ENCODE measurements at places on chromosomes 5 and 9. TPM values are rescaled to one million over a fixed set of nuclear protein-coding genes. Genes with fewer than 3 reads are reported as not detected.
A peak's percentile ranks its signal among the peaks of the same experiment; 100 is the strongest.

POMT1 gene
- total RNA-seq = 21.2 TPM

GRCh38 chr5:163727028-163727427 lies 221.6 kb downstream of the MAT2B start:
- no peak for DNase-seq

CNTNAP3B gene
- 6.8 TPM for total RNA-seq

- DNase-seq = no peak
Measured at GRCh38 chr5:14237317-14238086, 94.4 kb downstream of the TRIO start.

DNA sequence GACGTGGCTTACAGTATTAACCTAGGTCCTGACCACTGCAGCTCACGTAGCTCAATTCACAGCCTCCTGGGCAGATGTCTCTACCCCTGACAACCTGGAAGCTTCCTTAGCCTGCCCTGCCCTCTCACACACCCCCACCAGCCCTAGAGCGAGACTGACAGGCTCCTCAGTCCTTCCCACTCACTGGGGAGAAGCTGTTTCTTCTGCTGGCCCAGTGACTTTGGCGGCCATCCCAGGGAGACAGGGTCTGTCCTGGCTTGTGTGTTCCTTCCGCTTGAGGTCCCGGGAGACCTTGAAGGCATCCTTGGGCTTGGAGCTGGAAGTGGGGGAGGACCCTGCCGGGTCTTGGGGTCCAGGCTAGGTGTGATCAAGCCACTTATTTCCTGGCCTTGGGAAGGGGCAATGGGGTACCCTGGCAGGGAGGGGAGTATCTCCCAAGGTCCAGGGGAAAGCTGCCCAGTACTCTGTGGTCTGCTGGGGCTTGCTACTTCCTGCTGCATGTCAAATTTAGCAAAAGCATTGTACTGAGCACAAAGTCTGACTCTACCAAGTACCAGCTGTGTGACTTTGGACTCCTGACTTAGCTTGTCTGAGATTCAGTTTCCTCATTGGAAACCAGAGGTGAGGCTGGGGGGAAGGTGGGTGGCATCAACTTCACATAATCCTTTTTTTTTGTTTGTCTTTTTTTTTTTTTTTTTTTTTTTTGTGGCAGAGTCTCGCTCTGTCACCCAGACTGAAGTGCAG lies 1.9 kb downstream of the MIGA2 start:
- DNase-seq = peak; percentile 80

FGF1 gene
- total RNA-seq = 57.0 TPM

GRCh38 chr5:33969572-33970452 lies 14.7 kb downstream of the SLC45A2 start:
- DNase-seq = no peak

DNA sequence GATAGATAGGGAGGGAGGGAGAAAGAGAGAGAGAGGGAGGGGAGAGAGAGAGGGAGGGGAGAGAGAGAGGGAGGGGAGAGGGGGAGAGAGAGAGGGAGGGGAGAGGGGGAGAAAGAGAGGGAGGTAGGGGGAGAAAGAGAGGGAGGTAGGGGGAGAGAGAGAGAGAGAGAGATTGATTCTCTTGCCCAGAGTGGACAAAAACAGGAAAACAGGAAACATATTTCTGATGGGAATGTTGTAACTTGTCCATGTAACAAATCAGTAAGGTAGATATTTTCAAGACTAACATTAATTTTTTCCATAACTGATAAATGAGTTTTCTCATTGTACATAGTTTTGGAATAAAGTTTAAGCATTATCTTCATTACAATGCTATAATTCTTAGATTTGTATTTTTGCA lies 811.7 kb upstream of the GRAMD2B start:
- no peak for DNase-seq

GRCh38 chr9:124457079-124457886 lies 7.0 kb downstream of the ADGRD2 start:
- no peak for DNase-seq

DNA sequence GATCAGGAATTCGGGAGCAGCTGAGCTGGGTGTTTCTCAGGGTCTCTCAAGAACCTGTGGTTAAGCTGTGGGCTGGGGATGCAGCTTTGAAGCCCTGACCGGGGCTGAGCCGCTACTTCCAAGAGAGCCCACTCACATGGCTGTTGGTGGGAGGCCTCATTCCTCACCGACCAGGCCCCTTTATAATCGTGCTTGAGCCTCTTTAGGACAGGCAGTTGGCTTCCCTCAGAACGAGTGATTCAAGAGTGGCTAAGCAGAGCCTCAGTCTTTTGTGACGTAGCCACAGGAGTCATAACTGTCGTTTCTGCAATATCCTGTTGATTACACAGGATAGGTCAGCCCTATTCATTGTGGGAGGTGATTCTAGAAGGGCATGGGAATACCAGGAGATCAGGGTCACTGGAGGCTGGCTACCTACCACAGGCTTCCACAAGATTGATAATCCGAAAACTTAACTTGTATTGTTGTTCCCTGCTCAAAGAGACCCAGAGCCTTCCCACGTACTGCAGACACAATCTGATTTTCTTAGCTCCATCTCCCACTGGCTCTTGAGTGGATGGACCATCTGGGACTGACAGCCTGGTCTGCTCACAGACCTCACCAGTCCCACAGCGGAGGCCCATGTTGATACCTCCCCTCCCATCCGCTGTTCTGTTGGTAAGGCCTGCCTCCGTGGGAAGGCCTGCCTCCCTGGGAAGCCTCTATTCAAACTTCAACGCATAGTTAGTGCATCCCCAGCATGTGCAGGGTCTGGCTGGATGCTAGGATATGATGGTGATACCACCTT lies 3.0 kb upstream of the ERGIC1 start:
- DNase-seq = no peak

STK32A gene
- total RNA-seq = 1.1 TPM

DNA sequence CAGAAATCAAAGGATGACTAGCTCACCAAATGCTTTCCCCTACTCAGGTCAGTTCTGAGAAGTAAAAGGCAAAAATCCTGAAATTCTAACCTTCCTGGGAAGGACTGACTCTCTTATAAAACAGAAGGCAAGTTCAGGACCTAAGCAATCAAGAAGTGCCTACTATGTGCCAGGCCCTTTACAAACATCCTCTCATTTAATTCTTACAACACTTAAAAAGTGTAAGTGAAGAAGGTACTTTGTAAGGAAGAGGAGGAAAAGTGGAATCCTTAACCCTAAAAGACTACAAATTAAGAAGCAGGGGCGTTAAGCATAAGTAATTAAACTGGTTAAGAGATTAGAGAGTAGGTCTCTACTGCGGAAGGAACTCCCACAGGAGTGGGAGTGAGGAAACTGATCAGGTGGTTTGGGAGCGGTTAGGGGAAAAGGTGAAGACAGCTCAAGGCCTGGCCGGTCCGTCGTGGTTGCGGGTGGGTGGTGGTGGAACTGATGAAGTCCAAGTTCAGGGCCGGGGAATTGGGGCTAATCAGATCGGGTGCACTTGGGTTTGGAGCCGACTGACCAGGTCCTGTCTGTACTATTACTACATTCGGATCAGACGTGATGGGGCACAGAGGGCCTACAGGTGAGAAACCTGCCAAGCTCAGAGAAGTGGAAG lies 839 bp downstream of the MED27 start:
- DNase-seq = no peak

F12 gene
- not detected for total RNA-seq

CDX1 gene
- total RNA-seq = not detected

GRCh38 chr5:74179701-74180100 lies 460.8 kb downstream of the ENC1 start:
- DNase-seq = no peak

GRCh38 chr5:158100373-158100888 lies 241.5 kb upstream of the CLINT1 start:
- DNase-seq = no peak

DNA sequence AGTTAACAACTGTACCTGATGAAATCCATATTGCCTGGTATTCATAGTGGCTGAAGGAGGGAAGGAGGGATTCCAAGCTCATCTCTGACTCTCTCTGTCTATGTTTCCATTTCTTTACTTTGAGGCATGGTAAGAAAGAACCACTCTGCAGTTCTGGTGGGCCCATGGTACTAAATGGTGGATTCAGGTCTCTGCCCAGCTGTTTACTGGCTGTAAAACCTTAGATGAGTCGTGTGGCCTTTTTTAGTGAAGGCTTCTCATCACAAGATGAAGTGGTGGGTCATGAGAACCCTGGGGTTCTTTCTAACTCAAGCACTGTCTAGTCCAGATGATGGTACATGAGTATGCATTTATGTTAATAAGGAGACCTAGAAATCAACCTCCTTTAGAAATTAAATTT lies 49.7 kb downstream of the ZNF366 start:
- DNase-seq = no peak

- no peak for DNase-seq
Measured at GRCh38 chr9:121584421-121584820, 67.0 kb upstream of the DAB2IP start.

DNA sequence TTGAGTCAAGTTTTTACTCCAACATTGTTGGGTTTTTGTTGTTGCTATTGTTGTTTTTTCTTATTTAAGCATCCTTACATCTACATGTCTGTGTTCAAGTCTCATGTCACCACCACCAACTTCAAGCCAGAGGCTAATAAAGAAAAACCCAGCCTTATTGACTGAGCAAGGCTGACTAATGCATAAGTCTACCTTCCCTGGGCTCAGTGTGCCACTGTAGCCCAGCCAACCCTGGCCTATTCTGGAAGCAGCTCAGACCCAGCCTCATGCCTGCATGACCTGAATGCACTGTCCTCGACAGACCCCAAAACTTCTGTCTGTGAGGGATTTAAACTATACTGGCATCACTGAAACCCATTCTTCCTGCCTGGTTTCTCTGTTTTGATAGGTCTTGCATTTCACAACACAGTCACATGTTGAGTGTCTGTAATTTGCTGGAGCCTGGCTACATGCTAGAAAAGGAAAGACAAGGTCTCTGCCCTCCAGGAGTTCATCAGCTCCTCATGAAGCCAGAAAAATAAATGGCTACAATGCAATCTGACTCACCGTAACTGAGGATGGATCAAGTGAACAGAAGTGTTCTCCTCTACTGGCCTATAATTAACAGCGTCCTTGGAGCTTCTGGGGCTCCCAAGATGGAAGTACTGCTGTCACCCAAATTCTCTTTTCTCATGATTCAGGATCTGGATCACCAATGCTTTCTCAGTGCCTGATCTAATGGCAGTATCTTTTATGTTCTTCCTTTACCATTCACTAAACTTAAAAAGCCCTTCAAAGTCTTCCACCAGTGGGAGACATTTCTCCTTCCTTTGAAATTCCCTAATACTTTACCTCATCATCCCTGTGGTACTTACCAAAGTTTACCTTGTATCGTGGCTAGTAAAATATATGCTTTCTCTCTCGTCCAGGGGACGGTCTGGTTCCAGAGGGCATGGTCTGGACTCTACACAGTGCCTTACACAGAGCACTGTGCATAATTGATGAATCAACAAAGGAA lies 103.9 kb upstream of the IFNE start:
- DNase-seq = no peak

USP20 gene
- 14.0 TPM for total RNA-seq

DNA sequence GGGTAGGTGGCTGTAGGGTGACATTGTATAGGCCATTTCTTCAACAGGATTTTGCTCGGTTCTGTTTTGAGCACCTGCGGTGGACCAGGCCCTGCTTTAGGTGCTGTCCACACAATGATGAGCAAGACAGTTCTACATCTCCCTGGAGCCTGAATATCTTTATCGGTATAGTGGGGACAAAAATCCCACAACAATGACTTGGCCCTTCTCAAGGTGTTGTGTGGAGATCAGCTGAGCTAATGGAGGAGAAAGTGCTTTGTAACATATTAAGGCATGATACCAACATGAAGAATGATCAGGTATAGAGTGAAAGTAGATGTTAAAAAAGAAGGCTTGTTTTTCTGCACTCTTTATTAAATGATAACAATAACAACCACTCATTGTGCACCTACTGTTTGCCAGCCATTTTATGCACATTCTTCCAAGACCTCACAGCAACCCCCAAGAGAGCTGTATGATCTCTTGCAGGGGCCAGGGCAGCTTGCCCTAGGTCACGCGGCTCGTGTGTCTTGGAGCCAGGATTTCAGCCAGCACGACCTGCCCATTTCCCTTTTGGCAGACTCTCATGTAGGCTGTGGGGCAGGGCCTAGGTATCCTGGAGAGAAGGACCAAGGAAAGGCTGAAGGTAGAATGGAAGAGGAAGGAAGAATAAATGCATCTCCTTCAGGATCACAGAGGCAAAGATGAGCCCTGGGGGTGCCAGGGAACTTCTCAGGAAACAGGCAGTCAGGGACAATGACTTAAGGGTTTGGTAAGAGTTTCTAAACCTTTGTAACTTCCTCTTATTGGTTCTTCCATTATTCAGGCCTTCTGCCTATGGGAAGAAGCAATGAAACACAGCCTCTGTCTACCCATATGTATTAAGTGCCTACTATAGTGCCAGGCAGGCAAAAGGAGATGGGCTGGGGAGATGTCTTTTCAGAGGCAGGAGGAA lies 50.0 kb upstream of the PPARGC1B start:
- DNase-seq = peak; percentile 64

GRCh38 chr5:169003721-169004541 lies 297.0 kb downstream of the SLIT3 start:
- DNase-seq = no peak

MOB3B gene
- total RNA-seq = 1.5 TPM

Measured in Right ventricle myocardium inferior (tissue), 1 donor.